ENCODE measurements at places on chromosomes 4 and X. TPM values are rescaled to one million over a fixed set of nuclear protein-coding genes. Genes with fewer than 3 reads are reported as not detected.

- no peaks in the 10 kb centered on the region for H3K27me3 ChIP-seq
- no peak for DNase-seq
- H3K27ac ChIP-seq = no peak overlapping the region
- peaks cover 2% of the 10 kb centered on the region for H3K4me1 ChIP-seq
- no peaks in the 10 kb centered on the region for H3K36me3 ChIP-seq
- H3K4me3 ChIP-seq = no peak overlapping the region
Observed at GRCh38 chr4:40212674-40213527, 16.1 kb downstream of the RHOH start.

GRCh38 chrX:8743126-8743732 lies 11.3 kb upstream of the ANOS1 start:
- H3K27ac ChIP-seq = no peak overlapping the region
- H3K4me1 ChIP-seq = no peaks in the 10 kb centered on the region
- peak; percentile 26 for DNase-seq
- no peaks in the 10 kb centered on the region for H3K27me3 ChIP-seq
- no peak overlapping the region for H3K4me3 ChIP-seq

Gene GIMD1
- not detected for polyA plus RNA-seq

Gene GDPD2
- polyA plus RNA-seq = not detected

Gene MAPK10
- polyA plus RNA-seq = 0.36 TPM

Gene HOPX
- 1.3 TPM for polyA plus RNA-seq

- no peaks in the 10 kb centered on the region for H3K4me1 ChIP-seq
- no peak overlapping the region for H3K27ac ChIP-seq
- H3K4me3 ChIP-seq = no peak overlapping the region
- peaks cover 2% of the 10 kb centered on the region for H3K27me3 ChIP-seq
- H3K36me3 ChIP-seq = no peaks in the 10 kb centered on the region
Observed at GRCh38 chr4:47218631-47219030, 187.3 kb downstream of the GABRB1 start.

Gene RPS6KA6
- not detected for polyA plus RNA-seq

Gene VSIG1
- not detected for polyA plus RNA-seq

DNA sequence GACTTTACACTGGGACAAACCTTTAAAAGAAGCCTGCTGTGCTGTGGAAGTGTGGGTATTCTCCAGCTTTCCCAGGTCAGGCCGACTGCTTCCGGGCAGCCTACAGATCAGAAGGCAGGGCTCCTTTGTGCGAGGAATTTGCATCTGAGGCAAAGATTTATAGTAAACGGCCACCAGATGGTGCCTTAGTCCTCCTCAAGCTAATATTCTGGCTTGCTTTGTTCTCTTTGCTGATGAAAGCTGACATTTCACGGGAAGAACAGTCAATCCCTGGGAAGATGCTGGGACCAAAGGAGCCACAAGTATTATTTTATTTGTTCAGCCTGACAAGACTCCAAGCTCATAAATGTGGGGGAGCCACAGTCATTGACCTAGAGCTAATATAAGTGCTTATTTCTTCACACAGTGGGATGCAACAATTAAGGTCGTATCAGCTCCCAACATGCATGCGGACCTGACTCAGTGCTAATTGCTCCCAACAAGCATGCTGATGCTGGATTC lies 120.7 kb upstream of the TRIM2 start:
- no peaks in the 10 kb centered on the region for H3K27me3 ChIP-seq
- no peaks in the 10 kb centered on the region for H3K36me3 ChIP-seq
- H3K4me1 ChIP-seq = no peaks in the 10 kb centered on the region
- no peak overlapping the region for H3K4me3 ChIP-seq

Gene ZNF732
- not detected for polyA plus RNA-seq

DNA sequence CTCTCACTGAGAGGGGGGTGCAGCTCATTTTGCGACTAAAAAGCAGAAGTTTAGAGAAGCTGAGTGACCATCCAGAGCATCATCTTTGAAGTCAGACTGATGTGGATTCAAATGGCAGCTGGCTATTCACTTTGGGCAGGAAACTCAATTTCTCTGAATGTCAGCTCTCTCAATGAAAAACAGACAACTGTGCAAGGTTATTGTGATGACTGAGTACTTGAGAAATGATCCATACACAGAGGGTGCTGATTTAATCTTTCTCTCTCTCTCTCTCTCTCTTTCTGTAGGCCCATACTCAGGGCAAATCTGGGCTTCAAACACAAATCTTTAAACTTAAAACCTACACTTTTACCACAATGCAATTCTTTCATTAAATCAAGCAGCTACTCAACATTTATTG lies 185.8 kb upstream of the SLIT2 start:
- no peak for DNase-seq
- no peaks in the 10 kb centered on the region for H3K36me3 ChIP-seq
- H3K4me1 ChIP-seq = no peaks in the 10 kb centered on the region

- peaks cover 11% of the 10 kb centered on the region for H3K36me3 ChIP-seq
- no peak for DNase-seq
- no peak overlapping the region for H3K4me3 ChIP-seq
- H3K27ac ChIP-seq = no peak overlapping the region
- no peaks in the 10 kb centered on the region for H3K4me1 ChIP-seq
Observed at GRCh38 chr4:24846716-24847115, 51.3 kb downstream of the SOD3 start.

- no peaks in the 10 kb centered on the region for H3K4me1 ChIP-seq
- peaks cover 66% of the 10 kb centered on the region for H3K36me3 ChIP-seq
- no peak for DNase-seq
- no peak overlapping the region for H3K4me3 ChIP-seq
Observed at GRCh38 chr4:82833696-82834313, 35.2 kb upstream of the SCD5 start.

Gene CXCL9
- polyA plus RNA-seq = 0.55 TPM

GRCh38 chr4:85756938-85757337 lies 282.0 kb downstream of the ARHGAP24 start:
- peaks cover 12% of the 10 kb centered on the region for H3K4me1 ChIP-seq
- DNase-seq = no peak
- no peaks in the 10 kb centered on the region for H3K27me3 ChIP-seq
- H3K27ac ChIP-seq = no peak overlapping the region

Gene UGT2B11
- polyA plus RNA-seq = not detected

Gene DGKK
- not detected for polyA plus RNA-seq

DNA sequence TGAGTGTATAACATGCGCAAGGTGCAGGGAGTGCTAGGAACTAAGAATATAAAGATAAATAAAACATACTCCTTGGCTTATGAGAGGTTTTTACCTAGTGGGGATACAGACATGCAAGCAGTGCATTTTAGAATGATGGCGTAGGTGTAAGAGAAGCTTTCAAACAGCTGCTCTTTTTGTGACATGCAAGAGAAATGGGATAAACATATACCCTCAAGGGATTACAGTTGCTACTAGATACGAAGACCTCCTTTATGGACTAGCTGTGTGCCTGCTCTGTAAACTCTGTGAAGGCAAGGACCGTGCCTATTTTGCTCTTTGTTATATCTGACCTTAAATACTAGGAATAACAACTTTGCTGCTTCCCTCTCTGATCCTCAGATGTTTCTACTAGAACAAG lies 39.0 kb upstream of the SLITRK4 start:
- no peaks in the 10 kb centered on the region for H3K36me3 ChIP-seq
- no peaks in the 10 kb centered on the region for H3K27me3 ChIP-seq
- no peak for DNase-seq
- H3K4me1 ChIP-seq = no peaks in the 10 kb centered on the region

DNA sequence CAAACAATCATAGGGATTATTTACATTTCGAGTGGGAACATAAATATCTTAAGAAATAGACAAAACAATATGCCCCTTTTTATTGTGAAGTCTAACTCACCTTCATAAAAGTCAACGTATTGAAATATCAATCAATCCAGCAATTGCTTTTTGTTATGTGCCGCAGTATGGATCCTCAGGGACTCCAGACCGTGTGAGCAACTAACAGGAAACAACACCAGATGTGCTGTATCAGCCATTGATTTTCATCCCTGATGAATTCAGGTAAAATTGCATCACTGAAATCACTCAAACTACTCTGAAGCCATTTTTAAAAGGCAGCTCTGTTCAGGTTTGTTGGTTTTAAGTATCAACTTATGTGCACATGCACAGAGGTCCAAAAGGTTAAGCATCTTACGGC lies 197.3 kb upstream of the FAT1 start:
- H3K36me3 ChIP-seq = no peaks in the 10 kb centered on the region
- H3K27me3 ChIP-seq = no peaks in the 10 kb centered on the region
- DNase-seq = no peak
- no peaks in the 10 kb centered on the region for H3K4me1 ChIP-seq

DNA sequence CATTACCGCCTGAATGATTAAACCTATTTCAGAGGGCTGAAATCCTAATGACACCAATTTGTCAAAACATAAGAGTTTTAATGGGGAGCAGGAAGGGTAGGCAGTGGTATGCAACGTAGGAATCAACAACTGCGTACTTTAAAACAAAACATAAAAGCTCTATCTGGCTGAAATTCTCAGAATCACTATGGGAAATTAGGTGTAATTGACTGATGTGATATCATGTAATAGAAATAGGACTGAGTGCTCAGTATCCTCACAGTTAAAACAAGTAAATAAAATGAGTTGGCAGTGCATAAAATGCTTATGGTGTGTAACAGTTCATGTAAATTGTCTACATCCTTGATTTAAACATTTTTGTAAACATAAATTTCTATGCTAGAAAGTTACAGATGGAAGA lies 13.6 kb upstream of the IGSF1 start:
- no peak for DNase-seq
- no peaks in the 10 kb centered on the region for H3K4me1 ChIP-seq
- H3K27me3 ChIP-seq = peaks cover 4% of the 10 kb centered on the region
- H3K36me3 ChIP-seq = no peaks in the 10 kb centered on the region
- H3K4me3 ChIP-seq = no peak overlapping the region
- no peak overlapping the region for H3K27ac ChIP-seq

Gene ALAS2
- not detected for polyA plus RNA-seq

DNA sequence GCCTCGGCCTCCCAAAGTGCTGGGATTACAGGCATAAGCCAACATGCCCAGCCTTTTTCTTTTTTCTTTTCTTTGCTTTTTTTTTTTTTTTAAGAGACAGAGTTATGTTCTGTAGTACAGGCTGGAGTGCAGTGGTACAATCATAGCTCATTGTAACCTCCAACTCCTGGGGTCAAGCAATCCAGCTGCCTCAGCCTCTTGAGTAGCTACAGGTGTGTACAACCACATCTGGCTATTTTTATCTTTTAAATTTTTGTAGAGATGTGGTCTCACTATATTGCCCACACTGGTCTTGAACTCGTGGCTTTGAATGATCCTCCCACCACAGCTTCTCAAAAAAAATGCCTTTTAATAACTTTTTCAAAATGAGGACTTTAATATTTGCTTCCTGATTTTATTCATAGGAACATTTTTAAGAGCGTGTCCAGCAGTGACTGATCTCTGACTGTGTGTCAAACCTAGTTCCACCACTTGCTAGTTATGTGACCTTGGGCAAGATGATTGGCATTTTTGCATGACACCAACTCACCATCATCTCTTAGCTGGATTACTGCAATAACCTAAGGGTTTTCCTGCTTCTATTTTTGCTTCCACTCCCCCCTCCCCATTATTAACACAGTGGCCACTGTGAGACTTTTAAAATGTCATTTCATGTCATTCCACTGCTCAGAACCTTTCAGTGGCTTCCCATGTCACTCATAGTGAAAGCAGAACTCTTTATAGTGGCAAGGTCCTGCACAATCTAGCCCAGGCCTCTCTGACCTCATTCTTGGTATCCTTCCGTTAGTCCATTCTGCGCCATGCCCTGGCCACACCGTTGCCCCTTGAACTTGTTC lies 4.5 kb upstream of the TNIP3 start:
- no peaks in the 10 kb centered on the region for H3K36me3 ChIP-seq
- DNase-seq = peak; percentile 60
- peak overlapping the region; percentile 25 for H3K27ac ChIP-seq
- H3K4me1 ChIP-seq = peaks cover 32% of the 10 kb centered on the region
- H3K27me3 ChIP-seq = no peaks in the 10 kb centered on the region
- H3K4me3 ChIP-seq = no peak overlapping the region

Gene MSANTD1
- polyA plus RNA-seq = not detected

Gene UCP1
- polyA plus RNA-seq = not detected

- no peak overlapping the region for H3K27ac ChIP-seq
- DNase-seq = no peak
- no peaks in the 10 kb centered on the region for H3K36me3 ChIP-seq
- H3K4me3 ChIP-seq = no peak overlapping the region
- no peaks in the 10 kb centered on the region for H3K27me3 ChIP-seq
Observed at GRCh38 chrX:132909643-132910042, 48.8 kb downstream of the HS6ST2 start.

- no peaks in the 10 kb centered on the region for H3K27me3 ChIP-seq
- no peak for DNase-seq
- H3K36me3 ChIP-seq = no peaks in the 10 kb centered on the region
- no peaks in the 10 kb centered on the region for H3K4me1 ChIP-seq
Observed at GRCh38 chrX:2774057-2774456, 22.2 kb downstream of the XG start.

DNA sequence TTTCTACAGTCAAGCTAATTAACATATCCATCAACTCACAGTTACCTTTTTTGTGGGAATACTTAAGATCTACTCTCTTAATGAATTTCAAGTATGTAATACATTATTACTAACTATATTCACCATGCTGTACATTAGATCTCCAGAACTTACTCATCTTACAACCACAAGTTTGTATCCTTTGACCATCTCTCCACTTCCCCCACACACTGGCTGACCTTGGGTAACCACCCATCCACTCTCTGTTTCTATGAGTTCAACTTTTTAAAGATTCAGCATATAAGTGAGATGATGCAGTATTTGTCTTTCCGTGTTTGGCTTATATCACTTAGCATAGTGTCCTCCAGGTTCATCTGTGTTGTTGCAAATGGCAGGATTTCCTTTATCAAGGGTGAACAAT lies 30.5 kb upstream of the MAGED1 start:
- H3K27me3 ChIP-seq = no peaks in the 10 kb centered on the region
- no peak overlapping the region for H3K4me3 ChIP-seq
- H3K27ac ChIP-seq = no peak overlapping the region
- H3K36me3 ChIP-seq = no peaks in the 10 kb centered on the region

Gene TMPRSS11F
- polyA plus RNA-seq = not detected

- H3K4me1 ChIP-seq = no peaks in the 10 kb centered on the region
- H3K27ac ChIP-seq = no peak overlapping the region
- no peak for DNase-seq
- H3K36me3 ChIP-seq = no peaks in the 10 kb centered on the region
- no peaks in the 10 kb centered on the region for H3K27me3 ChIP-seq
Observed at GRCh38 chrX:2684256-2684655, 6.8 kb upstream of the CD99 start.

Gene CCNB3
- polyA plus RNA-seq = not detected

Gene MAGEA8
- polyA plus RNA-seq = not detected

DNA sequence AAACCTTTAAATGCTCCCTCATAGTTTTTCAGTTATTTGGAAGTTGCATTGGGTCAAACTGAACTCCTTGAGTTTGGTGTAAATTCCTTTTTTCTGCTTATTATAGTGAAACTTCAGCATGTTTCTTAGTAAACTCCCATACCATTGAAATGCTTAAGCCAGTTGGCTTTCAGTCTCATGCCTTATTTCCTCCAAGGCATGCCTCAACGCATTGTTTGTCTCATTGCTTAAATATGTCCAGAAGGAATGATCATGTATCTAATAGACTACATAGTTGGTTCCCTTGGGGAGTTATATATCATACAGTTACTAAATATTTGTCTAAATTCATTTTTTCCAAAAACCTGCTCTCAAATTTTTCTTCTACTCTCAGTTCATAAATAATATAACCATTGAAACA lies 114.0 kb downstream of the STOX2 start:
- no peak overlapping the region for H3K27ac ChIP-seq
- H3K4me3 ChIP-seq = no peak overlapping the region
- DNase-seq = no peak
- no peaks in the 10 kb centered on the region for H3K36me3 ChIP-seq
- H3K27me3 ChIP-seq = no peaks in the 10 kb centered on the region

All from CD14-positive monocyte (primary cell).